Fibroblast of lung (primary cell): ENCODE measurements at places on chromosomes 13 and 19. TPM values are rescaled to one million over a fixed set of nuclear protein-coding genes. Genes with fewer than 3 reads are reported as not detected.

GRCh38 chr19:3409346-3410064 lies 43.1 kb downstream of the NFIC start:
- H3K27ac ChIP-seq: no peak overlapping the region
- H3K36me3 ChIP-seq: peaks cover 7% of the 10 kb centered on the region
- no peak overlapping the region for H3K4me3 ChIP-seq
- peaks cover 17% of the 10 kb centered on the region for H3K4me1 ChIP-seq
- H3K27me3 ChIP-seq: no peaks in the 10 kb centered on the region

Gene PCDH17
- under 0.01 and 0.17 TPM in 2 replicates for total RNA-seq

DNA sequence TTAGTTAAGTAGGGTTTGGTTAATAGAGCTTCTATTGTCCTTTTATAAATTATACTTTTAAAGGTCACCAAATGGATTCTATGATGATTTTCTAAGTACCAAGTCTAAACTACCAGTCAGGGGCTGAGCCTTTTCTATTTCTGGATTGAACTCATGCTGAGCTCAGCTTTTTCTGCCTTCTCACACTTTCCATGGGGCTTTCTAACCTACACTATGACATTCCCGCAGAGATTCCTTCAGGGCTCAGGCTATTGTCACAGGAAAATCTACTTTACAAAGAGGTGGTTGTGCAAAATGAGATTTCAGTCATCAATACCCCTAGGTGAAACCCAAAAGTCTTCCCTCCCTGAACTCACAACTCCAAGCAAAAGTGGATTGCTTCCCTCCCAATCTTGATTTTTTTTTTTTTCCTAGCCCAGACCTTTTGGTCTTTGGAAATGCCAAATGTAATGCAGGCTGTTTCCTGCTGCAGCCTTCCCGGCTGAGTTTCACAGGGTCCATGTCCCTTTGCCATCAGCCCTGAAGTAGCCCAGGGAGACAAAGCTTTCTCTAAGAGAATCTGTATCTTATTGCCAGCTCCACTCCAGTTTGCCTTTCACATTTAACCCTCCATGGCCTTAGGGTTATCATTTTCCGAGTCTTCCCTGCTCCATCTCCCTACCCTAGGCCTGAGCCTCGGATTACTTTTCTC lies 13.6 kb downstream of the C13orf42 start:
- no peaks in the 10 kb centered on the region for H3K4me1 ChIP-seq
- H3K36me3 ChIP-seq: no peaks in the 10 kb centered on the region
- DNase-seq: no peak
- peaks cover 5% of the 10 kb centered on the region for H3K27me3 ChIP-seq
- H3K4me3 ChIP-seq: no peak overlapping the region

DNA sequence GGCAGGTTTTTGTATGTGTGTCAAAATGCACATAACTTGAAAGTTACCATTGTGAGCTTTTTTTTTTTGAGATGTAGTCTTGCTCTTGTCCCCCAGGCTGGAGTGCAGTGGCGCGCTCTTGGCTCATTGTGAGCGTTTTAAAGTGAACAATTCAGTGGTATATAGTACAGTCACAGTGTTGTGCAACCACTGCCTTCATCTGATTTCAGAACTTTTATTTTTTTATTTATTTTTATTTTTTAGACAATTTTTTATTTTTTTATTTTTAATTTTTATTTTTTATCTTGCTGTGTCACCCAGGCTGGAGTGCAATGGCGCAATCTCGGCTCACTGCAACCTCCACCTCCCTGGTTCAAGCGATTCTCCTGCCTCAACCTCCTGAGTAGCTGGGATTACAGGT lies 15.0 kb downstream of the SLC25A42 start:
- H3K4me1 ChIP-seq: peaks cover 3% of the 10 kb centered on the region
- H3K36me3 ChIP-seq: no peaks in the 10 kb centered on the region
- no peaks in the 10 kb centered on the region for H3K27me3 ChIP-seq
- H3K4me3 ChIP-seq: no peak overlapping the region
- H3K27ac ChIP-seq: no peak overlapping the region
- DNase-seq: no peak

Gene KLK3
- total RNA-seq: not detected in 2 replicates

DNA sequence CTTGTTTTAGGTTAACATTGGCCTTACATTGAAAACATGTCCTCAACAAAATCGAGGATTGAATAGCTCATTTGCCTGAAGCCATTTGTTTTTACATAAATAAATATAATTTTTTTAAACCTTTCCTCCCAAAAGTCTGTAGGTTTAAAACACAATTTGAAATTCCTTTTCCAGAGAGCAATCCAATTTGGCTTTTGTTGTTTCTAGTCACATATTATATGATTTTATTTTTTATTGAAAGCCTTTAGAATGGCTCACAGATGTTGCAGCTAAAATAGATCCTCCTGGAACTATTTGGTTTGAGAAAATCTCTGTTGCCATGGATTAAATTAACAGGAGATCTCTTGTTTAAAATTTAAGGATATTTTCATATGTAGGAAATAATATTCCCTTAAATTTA lies 512.6 kb downstream of the KLF5 start:
- no peaks in the 10 kb centered on the region for H3K27me3 ChIP-seq
- no peak overlapping the region for H3K27ac ChIP-seq
- H3K4me1 ChIP-seq: no peaks in the 10 kb centered on the region
- H3K4me3 ChIP-seq: no peak overlapping the region
- no peak for DNase-seq

Gene OR4F17
- not detected in 2 replicates for total RNA-seq

GRCh38 chr19:2865334-2866100 lies 1.6 kb upstream of the ZNF556 start:
- no peaks in the 10 kb centered on the region for H3K4me1 ChIP-seq
- no peak for DNase-seq
- H3K27ac ChIP-seq: no peak overlapping the region
- no peaks in the 10 kb centered on the region for H3K27me3 ChIP-seq
- no peaks in the 10 kb centered on the region for H3K36me3 ChIP-seq
- H3K4me3 ChIP-seq: no peak overlapping the region

GRCh38 chr13:112143046-112143752 lies 76.2 kb downstream of the SOX1 start:
- H3K36me3 ChIP-seq: no peaks in the 10 kb centered on the region
- no peak overlapping the region for H3K4me3 ChIP-seq
- H3K4me1 ChIP-seq: no peaks in the 10 kb centered on the region
- H3K27me3 ChIP-seq: no peaks in the 10 kb centered on the region

- no peaks in the 10 kb centered on the region for H3K4me1 ChIP-seq
- no peak overlapping the region for H3K4me3 ChIP-seq
- DNase-seq: no peak
- no peaks in the 10 kb centered on the region for H3K27me3 ChIP-seq
- no peaks in the 10 kb centered on the region for H3K36me3 ChIP-seq
- H3K27ac ChIP-seq: no peak overlapping the region
Measured at GRCh38 chr13:43564952-43565351, 221.8 kb downstream of the ENOX1 start.

DNA sequence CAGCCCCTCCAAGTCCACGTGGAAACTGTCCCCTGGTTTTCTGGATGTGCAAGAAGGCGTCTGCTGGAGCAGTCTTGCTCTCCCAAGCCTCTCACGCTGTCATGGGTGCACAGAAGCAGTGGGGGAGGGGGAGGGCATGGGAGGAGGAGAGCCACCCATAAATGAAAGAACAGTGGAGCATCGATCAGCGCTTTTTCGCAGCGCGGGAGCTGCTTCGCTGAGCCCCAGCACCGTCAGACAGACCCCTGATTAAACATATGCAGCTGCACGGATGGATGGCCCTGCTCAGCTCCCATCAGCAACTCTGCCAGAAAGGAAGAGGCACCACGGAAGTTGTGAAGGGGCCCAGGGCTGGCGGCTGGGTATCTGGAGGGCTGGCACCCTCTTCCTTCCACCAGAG lies 264.9 kb downstream of the UQCRFS1 start:
- H3K36me3 ChIP-seq: no peaks in the 10 kb centered on the region
- H3K27ac ChIP-seq: no peak overlapping the region
- no peak overlapping the region for H3K4me3 ChIP-seq
- H3K4me1 ChIP-seq: no peaks in the 10 kb centered on the region
- DNase-seq: no peak

DNA sequence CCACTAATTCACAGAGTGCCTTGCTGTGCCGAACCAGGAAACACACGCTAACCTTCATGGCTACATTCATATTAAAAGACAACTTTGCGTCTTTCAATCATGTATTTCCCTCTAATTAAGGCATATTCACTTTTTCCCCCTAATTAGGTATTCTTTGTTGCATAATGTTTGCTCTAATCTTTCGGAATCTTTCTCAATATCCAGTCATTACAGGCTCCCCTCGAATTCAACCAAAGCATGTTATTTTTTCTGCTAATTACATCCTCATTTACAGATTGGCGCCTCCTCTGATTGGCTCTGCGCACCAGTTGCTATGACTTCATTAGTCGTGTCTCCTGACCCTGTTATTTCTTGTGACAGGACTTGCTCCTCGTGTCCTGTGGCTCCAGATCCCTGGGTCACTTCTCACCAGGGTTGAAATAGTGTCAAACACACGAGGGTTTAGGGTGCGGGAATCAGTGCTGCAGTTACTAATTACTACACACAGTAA lies 226.7 kb upstream of the TSHZ3 start:
- no peaks in the 10 kb centered on the region for H3K27me3 ChIP-seq
- no peaks in the 10 kb centered on the region for H3K4me1 ChIP-seq
- no peaks in the 10 kb centered on the region for H3K36me3 ChIP-seq
- H3K27ac ChIP-seq: no peak overlapping the region

DNA sequence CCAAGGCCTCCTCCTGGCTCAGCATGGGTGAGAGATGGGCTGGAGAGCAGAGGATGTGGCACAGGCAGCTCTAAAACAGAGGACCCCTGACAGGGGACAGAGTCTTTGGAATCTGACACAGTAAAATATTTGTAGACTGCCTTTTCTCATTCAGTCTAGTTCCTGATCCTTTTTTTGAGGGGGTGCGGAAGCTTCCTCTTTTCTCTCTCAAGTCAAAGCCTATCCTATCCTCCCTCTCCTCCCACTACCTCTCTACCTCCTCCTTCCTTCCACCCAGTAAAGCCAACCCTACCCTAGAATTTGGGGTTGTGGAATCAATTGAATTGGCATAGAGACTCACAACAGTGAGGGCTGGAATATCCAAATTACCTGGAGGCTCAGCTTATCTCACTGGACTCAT lies 82.0 kb downstream of the TEX26 start:
- H3K27ac ChIP-seq: no peak overlapping the region
- H3K27me3 ChIP-seq: no peaks in the 10 kb centered on the region
- H3K4me1 ChIP-seq: no peaks in the 10 kb centered on the region
- H3K36me3 ChIP-seq: no peaks in the 10 kb centered on the region

GRCh38 chr19:7258840-7259395 lies 35.3 kb downstream of the INSR start:
- no peaks in the 10 kb centered on the region for H3K36me3 ChIP-seq
- H3K4me1 ChIP-seq: no peaks in the 10 kb centered on the region
- no peak overlapping the region for H3K27ac ChIP-seq
- no peak for DNase-seq
- H3K27me3 ChIP-seq: no peaks in the 10 kb centered on the region

- H3K4me1 ChIP-seq: no peaks in the 10 kb centered on the region
- no peaks in the 10 kb centered on the region for H3K27me3 ChIP-seq
- peaks cover 3% of the 10 kb centered on the region for H3K36me3 ChIP-seq
- H3K27ac ChIP-seq: peak overlapping the region; percentile 43
Measured at GRCh38 chr13:111269508-111269907, 50.9 kb upstream of the TEX29 start.

DNA sequence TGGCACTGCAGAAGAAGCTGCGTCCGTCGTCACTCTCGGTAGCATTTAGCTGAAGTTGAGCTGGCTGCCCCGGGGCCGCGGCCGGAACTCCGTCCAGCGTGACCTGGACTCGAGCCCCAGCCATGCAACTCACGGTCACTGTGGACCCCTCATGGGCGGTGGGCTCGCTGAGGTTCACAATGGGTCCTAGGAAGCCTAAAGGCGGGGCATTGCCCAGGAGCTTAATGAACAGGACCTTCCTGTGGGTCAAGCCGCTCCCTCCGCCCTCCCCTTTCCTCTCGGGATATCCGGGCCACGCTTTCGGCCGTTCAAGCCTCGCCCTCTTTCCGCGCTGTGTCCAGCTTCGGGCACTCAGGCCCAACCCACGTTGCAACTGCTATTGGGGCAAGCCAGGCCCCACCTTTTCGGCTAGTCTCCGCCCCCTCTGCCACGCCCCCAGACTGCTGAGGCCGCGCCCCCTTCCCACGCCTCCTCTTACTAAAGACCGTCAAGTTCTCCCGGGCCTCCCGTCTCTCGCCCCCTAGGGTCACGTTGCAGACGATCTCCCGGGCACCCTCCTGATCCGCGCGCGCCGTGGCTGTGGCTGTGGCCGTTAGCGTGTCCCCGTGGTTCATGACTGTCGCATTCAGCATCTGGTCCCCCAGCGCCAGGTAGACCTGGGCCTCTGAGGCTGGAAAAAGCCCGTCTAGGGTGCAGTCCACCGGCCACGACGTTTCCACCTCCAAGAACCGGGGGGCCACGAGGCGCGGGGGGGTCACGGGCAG lies 1.4 kb upstream of the RAVER1 start:
- peak overlapping the region; percentile 85 for H3K4me3 ChIP-seq
- H3K4me1 ChIP-seq: peaks cover 13% of the 10 kb centered on the region
- H3K27me3 ChIP-seq: no peaks in the 10 kb centered on the region
- H3K36me3 ChIP-seq: peaks cover 6% of the 10 kb centered on the region
- H3K27ac ChIP-seq: peak overlapping the region; percentile 26

GRCh38 chr13:23701636-23702035 lies 131.4 kb downstream of the TNFRSF19 start:
- H3K36me3 ChIP-seq: no peaks in the 10 kb centered on the region
- no peaks in the 10 kb centered on the region for H3K27me3 ChIP-seq
- peaks cover 17% of the 10 kb centered on the region for H3K4me1 ChIP-seq

DNA sequence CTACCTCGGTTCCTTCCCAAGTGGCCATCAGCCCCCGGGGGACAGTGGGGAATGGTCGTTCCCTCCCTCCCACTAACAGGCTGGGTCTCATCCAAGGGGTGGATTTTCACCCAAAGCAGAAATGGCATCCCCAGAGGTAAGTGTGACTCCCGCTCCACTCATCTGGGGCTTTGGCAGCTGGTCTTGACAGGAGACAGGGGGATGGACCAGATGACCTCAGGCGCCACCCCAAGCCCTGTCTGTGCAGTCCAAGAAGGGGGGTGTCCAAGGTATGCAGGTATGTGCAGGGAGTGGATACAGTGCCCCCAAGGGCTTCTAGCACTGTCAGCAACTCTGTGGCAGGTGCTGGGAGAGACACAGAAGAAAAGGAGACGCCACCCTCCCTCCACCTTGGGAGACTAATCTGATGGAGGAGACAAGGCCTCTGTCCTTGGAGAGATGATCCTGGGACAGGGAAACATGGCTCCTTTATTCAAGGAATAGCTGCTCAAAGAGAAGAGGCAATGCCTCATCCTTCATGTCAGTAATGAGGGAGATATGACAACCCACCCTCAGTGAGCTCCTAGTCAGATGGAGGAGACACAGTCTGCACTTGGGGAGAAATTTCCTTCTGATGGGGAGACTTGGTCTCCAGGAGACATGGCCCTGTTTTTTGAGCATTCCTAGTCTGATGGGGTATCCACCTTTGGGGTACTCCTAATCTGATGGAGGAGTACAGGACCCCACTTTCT lies 7.7 kb downstream of the CEACAM16 start:
- no peak overlapping the region for H3K4me3 ChIP-seq
- H3K36me3 ChIP-seq: no peaks in the 10 kb centered on the region
- no peak for DNase-seq

Gene CEACAM1
- total RNA-seq: not detected in 2 replicates

Gene CLIP3
- 8.2 and 19.8 TPM in 2 replicates for total RNA-seq

- peaks cover 24% of the 10 kb centered on the region for H3K4me1 ChIP-seq
- H3K27me3 ChIP-seq: no peaks in the 10 kb centered on the region
- peak; percentile 100 for DNase-seq
Measured at GRCh38 chr19:47663911-47664771, 49.1 kb upstream of the EHD2 start.
